IMR-90 (cell line): ENCODE measurements at places on chromosomes 16 and 17.
A peak's percentile ranks its signal among the peaks of the same experiment; 100 is the strongest.

- H3K36me3 ChIP-seq, result no peaks in the 10 kb centered on the region; the same call in 1 of the 2 replicates
- no peak overlapping the region for H3K27ac ChIP-seq
- H3K27me3 ChIP-seq, result peaks cover 5% of the 10 kb centered on the region; the same call in 1 of the 2 replicates
- H3K4me3 ChIP-seq, result no peak overlapping the region
- DNase-seq, result no peak
Measured at GRCh38 chr17:74842146-74842598, 17.5 kb downstream of the GRIN2C start.

- H3K36me3 ChIP-seq, result no peaks in the 10 kb centered on the region
- DNase-seq, result no peak
- H3K4me1 ChIP-seq, result no peaks in the 10 kb centered on the region
Measured at GRCh38 chr17:55144518-55144917, 120.2 kb upstream of the HLF start.

- peaks cover 3% of the 10 kb centered on the region for H3K36me3 ChIP-seq
- no peak overlapping the region for H3K27ac ChIP-seq
- H3K27me3 ChIP-seq, result no peaks in the 10 kb centered on the region
- H3K4me3 ChIP-seq, result no peak overlapping the region
- peaks cover 17% of the 10 kb centered on the region for H3K4me1 ChIP-seq
Measured at GRCh38 chr17:77167472-77168306, 26.9 kb downstream of the SEC14L1 start.

DNA sequence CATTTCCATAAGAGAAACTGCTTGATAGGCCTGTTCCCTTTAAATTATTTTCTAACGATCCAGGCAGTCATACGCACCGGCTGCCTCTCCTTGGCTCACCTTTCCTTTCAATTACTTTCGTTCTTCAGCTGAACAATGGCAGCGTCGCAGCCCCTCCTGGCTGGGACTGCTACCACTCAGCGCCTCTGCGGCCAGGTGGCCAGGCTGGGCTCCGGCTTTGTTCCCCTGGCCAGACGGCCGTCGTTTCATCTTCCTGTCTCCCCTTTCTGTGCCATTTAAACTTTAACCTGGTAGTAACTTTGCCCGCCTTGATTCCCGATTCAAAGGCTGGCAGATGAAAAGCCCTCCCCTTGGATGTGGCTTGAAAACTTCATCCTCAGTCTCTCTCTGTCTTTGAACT lies 79.0 kb downstream of the C16orf78 start:
- H3K27ac ChIP-seq, result no peak overlapping the region
- no peak for DNase-seq
- H3K27me3 ChIP-seq, result no peaks in the 10 kb centered on the region

DNA sequence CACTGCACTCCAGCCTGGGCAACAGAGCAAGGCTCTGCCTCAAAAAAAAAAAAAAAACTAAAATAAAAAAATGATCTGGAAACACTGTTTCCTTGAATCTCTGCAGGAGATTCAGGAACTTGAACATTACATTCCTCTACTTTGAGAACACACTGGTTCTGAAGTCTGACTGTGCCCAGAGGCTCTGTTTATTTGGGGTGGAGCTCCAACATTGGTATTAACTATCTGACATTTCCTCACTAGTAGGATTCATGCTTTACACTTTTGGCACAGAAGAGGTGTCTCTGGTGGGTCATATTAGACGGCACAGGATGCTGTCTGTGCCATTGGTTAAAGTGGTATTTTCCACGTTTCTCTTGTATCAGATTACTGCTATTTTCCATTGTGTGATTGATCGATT lies 10.4 kb downstream of the SULT1A2 start:
- H3K4me3 ChIP-seq, result no peak overlapping the region
- H3K27me3 ChIP-seq, result no peaks in the 10 kb centered on the region
- no peak for DNase-seq
- peaks cover 25% of the 10 kb centered on the region for H3K36me3 ChIP-seq
- no peaks in the 10 kb centered on the region for H3K4me1 ChIP-seq

GRCh38 chr16:505479-506245 lies 21.9 kb upstream of the CAPN15 start:
- H3K4me1 ChIP-seq, result no peaks in the 10 kb centered on the region
- no peak overlapping the region for H3K27ac ChIP-seq
- no peaks in the 10 kb centered on the region for H3K27me3 ChIP-seq

GRCh38 chr17:62626719-62627218 lies 701 bp upstream of the MRC2 start:
- H3K27me3 ChIP-seq, result no peaks in the 10 kb centered on the region
- H3K4me1 ChIP-seq, result peaks cover 26% of the 10 kb centered on the region
- H3K36me3 ChIP-seq, result peaks cover 2% of the 10 kb centered on the region; the same call in 1 of the 2 replicates
- H3K27ac ChIP-seq, result peak overlapping the region; percentile 94
- DNase-seq, result peak; percentile 90
- H3K4me3 ChIP-seq, result peak overlapping the region; percentile 64

DNA sequence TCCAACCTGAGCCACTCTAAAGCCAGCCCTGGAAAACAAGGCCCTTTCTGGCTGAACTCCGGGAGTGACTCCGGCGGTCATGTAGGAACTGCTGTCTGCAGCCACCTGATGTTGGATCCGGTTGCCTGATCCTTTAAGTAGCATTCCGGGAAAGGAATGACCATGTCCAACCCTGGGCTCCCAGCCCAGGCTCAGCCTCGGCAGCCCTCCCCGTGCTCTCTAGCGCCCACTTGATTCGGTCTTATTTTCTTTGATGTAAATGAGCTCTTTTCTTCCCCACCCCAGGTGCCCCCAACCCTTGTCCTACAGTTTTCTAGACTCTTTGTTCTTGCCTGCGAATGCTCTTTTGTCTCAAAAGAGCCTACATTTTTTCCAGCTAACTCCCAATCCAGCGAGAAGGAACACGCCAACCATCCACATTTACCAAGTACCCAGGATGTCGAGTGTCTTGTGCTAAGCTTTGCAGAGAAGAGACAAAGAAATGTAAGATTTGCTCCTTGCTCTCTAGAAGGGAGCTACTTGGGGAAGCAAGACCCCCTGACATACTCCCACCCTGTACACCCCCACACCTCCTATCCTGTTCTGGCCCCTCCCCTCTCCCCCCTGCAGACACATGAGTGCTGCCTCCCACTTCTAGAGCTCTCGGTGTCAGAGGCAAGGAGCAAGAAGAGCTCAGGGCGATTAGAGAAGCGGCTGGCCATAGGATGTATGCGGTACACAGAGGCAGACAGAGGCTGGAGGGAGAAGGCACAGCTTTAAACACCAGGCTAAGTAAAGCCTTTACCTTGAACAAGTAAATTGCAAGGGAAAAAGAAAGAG lies 53.8 kb downstream of the COG7 start:
- no peak overlapping the region for H3K4me3 ChIP-seq
- DNase-seq, result no peak
- H3K27ac ChIP-seq, result no peak overlapping the region
- no peaks in the 10 kb centered on the region; the same call in 1 of the 2 replicates for H3K4me1 ChIP-seq
- H3K36me3 ChIP-seq, result peaks cover 51% of the 10 kb centered on the region

DNA sequence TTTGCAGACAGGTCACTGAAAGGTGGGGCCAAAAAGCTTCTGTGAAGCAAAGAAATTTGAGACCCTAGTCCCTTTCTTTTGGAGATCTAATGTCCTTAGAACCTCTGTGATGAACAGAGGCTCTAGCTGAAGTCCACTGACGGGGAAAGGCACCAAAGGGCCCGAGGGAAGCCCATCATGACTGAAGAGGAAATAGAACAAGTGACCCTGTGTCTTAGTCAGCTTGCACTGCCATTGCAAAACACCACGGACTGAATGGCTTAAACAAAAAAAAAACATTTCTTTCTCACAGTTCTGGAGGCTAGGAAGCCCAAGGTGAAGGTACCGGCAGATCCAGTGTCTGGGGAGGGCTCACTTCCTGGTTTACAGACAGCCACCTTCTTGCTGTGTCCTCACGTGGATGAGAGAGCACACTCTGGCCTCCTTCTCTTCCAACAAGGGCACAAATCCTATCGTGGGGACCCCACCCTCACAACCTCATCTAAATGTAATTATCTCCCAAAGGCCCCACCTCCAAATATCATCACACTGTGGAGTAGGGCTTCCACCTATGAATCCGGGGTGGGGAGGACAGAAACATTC lies 24.3 kb upstream of the ASGR2 start:
- H3K36me3 ChIP-seq, result no peaks in the 10 kb centered on the region
- no peak overlapping the region for H3K27ac ChIP-seq
- no peak overlapping the region for H3K4me3 ChIP-seq
- H3K27me3 ChIP-seq, result peaks cover 45% of the 10 kb centered on the region
- H3K4me1 ChIP-seq, result no peaks in the 10 kb centered on the region

- no peak overlapping the region for H3K4me3 ChIP-seq
- H3K4me1 ChIP-seq, result no peaks in the 10 kb centered on the region
- no peaks in the 10 kb centered on the region for H3K27me3 ChIP-seq
- H3K36me3 ChIP-seq, result peaks cover 2% of the 10 kb centered on the region; the same call in 1 of the 2 replicates
- no peak overlapping the region for H3K27ac ChIP-seq
- DNase-seq, result no peak
Measured at GRCh38 chr16:46583036-46583435, 38.1 kb downstream of the SHCBP1 start.

- no peak for DNase-seq
- H3K27me3 ChIP-seq, result no peaks in the 10 kb centered on the region
- H3K36me3 ChIP-seq, result no peaks in the 10 kb centered on the region
Measured at GRCh38 chr16:14098081-14098480, 27.0 kb downstream of the MRTFB start.

DNA sequence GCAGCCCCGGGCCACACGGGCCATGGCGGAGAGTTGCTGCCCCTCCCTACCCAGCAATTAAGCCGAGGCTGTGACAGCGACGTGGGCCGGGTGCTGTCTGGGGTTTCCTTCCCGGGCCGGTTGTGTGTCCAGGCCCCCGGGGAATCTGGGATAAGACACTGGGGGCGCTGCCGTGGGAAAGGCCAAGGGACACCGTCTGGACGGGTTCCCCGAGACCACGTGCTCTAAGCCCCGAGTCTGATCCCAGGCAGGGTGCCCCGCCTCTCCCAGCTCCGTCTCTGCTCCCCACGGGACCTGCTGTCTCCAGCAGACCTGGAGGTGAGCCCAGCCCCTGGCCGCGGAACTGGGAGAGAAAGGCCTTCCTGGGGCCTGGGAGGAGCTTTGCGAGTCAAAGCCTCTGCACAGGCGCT lies 92.2 kb downstream of the IRX3 start:
- no peak for DNase-seq
- no peak overlapping the region for H3K4me3 ChIP-seq
- no peaks in the 10 kb centered on the region for H3K4me1 ChIP-seq
- H3K27me3 ChIP-seq, result peaks cover 7% of the 10 kb centered on the region; the same call in 1 of the 2 replicates
- H3K36me3 ChIP-seq, result no peaks in the 10 kb centered on the region
- H3K27ac ChIP-seq, result no peak overlapping the region

DNA sequence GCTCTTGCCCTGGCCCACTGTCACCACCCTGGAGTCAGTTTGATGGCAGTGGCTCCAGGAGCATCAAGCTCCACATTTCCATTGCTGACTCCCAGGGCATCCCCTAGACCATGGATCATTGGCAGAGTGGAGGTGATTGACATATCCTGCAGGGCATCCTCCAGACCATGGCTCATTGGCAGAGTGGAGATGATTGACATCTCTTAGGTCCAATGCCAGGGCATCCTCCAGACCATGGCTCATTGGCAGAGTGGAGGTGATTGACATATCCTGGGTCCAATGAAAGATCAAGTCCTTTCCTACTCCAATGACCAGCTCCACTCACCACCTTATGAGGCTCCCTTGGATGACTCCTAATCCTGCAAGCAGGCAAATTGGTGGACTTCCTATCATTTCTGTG lies 174.3 kb upstream of the NLRP1 start:
- no peaks in the 10 kb centered on the region for H3K4me1 ChIP-seq
- no peaks in the 10 kb centered on the region for H3K36me3 ChIP-seq
- H3K27me3 ChIP-seq, result peaks cover 6% of the 10 kb centered on the region
- no peak overlapping the region for H3K27ac ChIP-seq
- DNase-seq, result peak; percentile 28

- peak overlapping the region; percentile 90 for H3K27ac ChIP-seq
- no peak overlapping the region for H3K4me3 ChIP-seq
- peak; percentile 97 for DNase-seq
- H3K36me3 ChIP-seq, result peaks cover 3% of the 10 kb centered on the region
- H3K4me1 ChIP-seq, result peaks cover 16% of the 10 kb centered on the region
- H3K27me3 ChIP-seq, result no peaks in the 10 kb centered on the region
Measured at GRCh38 chr16:57000271-57001025, 11.1 kb downstream of the NLRC5 start.

GRCh38 chr16:81493755-81494433 lies 49.3 kb downstream of the CMIP start:
- H3K27me3 ChIP-seq, result no peaks in the 10 kb centered on the region
- H3K27ac ChIP-seq, result peak overlapping the region; percentile 5; the same call in 1 of the 2 replicates
- H3K36me3 ChIP-seq, result peaks cover 3% of the 10 kb centered on the region; the same call in 1 of the 2 replicates
- H3K4me1 ChIP-seq, result peaks cover 22% of the 10 kb centered on the region
- DNase-seq, result peak; percentile 94

GRCh38 chr16:67036323-67036741 lies 7.4 kb downstream of the CBFB start:
- peaks cover 9% of the 10 kb centered on the region for H3K36me3 ChIP-seq
- no peak overlapping the region for H3K4me3 ChIP-seq
- no peak for DNase-seq
- H3K27me3 ChIP-seq, result no peaks in the 10 kb centered on the region
- peaks cover 20% of the 10 kb centered on the region for H3K4me1 ChIP-seq
